ENCODE measurements at places on chromosomes 7 and 10.

DNA sequence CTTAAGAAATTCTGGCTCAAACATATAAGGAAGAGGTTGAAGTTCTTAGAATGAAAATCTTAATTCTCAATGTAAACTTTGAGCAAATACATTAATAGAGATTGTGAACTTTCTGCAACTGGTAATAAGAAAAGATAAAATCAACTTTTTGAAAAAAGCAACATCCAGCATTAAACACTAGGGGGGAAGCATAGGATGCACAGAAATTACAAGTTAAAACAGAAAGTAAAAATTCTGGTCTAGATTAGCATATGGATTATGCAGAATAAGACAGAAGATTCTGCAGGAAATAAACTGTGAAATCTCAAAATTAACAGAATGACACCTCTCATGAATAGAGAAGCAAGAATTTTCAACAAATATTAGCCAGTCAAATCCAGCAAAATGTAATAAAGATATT is 38.0 kb upstream of the CAV2 start:
- no peak for DNase-seq

DNA sequence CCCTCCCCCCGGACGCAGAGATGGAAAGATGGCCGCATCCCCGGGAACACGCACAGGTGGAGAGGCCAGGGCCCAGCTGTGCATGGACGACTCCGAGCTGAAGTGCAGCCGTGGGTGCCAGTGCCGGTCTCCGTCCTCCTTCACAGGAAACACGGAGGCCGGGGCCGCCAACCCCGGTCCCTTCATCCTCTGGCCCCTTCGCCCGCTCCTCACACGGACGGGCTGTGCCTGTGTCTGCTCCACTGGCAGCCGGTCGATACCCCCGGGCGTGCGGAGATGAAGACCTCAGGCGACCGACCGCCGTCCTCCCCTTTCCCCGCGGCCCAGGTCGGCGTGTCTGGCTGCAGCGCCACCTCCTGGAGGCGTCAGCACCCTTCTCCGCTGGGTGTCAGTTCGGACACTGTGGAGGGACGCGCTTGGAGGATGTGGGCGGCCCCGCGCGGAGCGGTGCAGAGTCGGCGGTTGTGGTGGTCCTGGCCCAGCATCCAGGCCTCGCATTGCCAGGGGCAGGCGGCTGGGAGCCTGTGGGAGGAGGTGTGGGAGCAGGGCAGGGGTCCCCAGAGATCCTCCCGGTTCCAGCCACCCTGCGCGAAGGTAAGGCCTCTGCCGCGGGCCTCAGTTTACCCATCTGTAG is 9.9 kb downstream of the ZNF511 start:
- DNase-seq = peak; percentile 60

GRCh38 chr10:131035779-131036178 is 275.7 kb downstream of the TCERG1L start:
- DNase-seq = no peak

DNA sequence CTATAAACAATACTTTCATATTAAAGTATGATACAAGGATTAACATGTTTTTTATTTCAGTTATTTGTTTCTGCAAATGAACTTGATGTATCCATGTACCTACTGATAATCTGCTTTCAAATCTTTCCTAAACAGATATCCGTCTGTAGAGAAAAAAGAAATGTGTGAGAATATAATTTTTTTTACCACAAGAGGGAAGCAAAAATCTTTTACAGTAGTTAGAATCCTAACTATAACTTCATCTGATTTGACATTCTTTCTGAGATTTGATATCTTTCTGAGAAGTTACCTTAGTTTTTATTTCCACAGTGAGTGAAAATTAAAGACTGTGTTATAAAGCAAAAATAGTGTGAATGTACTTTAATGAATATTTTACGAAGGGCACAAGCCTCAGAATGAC is 203.9 kb upstream of the PCLO start:
- no peak for DNase-seq

- DNase-seq = no peak
Observed at GRCh38 chr10:44352316-44353127, 32.4 kb downstream of the CXCL12 start.

GRCh38 chr7:44498230-44498954 is 7.9 kb upstream of the NUDCD3 start:
- DNase-seq = no peak
